ENCODE measurements at places on chromosomes 5 and 9.

DNA sequence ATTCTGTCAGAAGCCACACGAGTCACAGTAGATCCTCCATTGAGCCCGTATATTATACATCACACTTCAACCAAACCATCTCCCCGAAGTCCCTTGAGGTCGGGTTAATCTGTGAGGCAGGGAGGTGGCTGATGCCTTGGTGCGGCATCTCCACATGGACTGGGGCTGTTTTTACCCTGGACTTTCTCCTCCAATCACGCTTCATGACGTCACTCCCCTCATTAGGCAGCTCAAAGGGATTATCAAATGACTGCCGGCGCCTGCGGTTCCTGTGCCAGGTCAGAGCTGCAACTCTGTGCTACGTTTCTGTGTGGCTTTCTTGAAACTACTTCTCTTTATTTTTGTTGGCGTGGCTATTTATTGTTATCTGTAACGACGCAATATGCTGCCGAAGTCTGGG is 53.7 kb downstream of the TMOD1 start:
- no peak for DNase-seq

GRCh38 chr5:173864126-173865050 is 23.8 kb upstream of the CPEB4 start:
- DNase-seq = no peak

DNA sequence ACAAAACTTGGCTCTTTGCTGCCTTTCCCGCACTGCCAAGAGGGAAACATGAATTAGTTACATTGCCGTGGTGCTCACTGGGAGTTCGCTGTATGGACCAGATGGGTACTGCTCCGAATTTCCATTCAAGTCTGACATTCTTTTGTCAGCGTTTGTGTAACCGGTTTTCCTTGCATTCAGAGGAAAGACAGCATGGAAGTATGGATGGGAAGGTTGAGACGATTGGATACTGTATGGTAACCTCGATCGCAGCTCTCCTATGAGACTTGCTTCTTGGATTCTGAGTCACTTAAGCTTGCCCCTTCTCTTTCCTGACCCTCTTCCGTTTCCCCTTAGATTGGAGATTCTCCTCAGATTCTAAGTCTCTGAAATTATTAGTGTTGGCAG is 625 bp upstream of the UBLCP1 start:
- peak; percentile 10 for DNase-seq

- no peak for DNase-seq
Measured at GRCh38 chr5:2670940-2671339, 80.5 kb downstream of the IRX2 start.

- DNase-seq = no peak
Measured at GRCh38 chr5:10581867-10582511, 18.1 kb downstream of the ANKRD33B start.

- no peak for DNase-seq
Measured at GRCh38 chr9:86281593-86282076, 703 bp downstream of the ISCA1 start.

DNA sequence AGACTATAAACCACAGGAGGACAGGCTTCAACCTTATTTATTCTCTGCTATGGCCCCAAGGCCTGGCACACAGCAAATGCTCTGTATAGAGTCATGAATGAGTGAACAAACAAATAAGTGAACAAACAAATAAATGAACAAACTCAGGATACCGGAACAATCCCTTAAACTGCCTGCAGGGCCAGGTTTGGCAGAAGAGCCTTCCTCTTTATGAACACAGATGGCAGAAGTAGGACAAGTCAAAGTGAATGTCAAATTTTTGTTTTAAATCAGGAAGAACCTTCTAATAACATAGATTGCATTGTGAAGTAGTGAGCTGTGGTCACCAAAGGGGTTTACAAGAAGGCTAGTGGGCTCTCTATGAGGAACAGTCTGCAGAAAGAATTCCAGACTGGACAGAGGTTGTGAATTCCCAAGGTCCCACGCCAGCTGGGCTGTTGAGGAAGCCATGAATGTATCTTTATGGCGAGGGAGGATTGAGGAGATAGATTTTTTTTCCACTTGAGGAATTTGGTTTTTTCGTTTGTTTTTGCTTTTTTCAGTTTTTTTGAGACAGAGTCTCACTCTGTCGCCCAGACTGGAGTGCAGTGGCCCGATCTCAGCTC is 30.3 kb upstream of the STING1 start:
- DNase-seq = peak; percentile 7

DNA sequence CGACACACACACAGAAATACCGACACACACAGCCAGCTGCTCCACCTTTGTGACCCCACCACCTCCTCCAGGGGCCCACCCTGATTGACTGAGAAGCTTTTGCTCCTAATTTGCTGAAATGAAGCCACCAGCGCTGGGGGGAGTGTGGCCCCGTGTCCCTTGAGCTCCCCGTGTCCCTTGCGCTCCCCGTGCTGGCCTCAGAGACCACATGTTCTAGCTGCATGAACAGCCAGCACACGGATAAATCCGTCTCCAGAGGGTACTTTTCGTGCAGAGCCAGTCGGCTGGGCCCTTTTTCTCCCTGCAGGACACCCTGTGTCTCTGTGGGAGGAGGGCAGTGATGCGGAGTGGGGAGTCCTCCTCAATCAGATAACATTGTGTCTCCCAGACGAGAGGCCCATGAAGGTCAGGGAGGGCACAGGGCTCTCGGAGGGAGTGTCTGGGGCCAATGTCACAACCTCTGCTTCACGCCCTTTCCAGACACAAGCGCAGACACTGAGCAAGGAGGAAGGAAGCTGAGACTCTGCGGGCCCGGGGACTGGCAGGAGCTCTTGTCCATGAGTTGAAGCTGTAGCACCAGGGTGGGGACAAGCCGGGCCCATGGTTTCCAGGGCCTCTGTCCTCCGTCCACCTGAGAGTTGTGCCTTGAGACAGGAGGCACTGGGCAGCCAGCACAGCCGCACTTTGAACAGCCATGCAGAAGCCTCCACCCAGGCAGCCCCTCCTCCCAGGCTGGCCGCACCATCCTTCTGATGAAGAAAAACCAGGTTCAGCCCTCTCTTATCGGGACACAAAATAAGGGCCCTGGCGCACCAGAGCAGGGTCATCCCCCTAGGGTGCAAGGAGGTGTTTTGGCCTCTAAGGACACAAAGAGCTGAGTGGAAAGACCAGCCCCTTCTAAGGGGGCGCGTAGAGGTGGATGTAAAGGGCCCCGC is 36.4 kb upstream of the SLC6A19 start:
- DNase-seq = no peak

DNA sequence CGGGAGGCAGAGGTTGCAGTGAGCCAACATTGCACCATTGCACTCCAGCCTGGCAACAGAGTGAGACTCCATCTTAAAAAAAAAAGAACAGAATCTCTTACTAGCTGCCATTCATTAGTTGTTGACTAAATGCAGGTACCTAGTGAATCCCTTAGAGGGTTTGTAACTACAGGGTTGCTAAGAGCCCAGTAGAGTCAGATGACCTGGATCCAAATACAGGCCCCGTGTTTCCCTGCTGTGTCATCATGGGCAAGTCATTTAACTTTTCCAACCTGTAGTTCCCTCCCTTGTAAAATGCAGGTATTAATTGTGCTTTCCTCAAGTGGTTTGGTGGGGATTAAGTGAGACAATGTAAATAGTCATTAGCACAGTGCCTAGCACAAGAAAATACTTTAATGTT is 32.8 kb downstream of the PLAC8L1 start:
- DNase-seq = no peak

- no peak for DNase-seq
Measured at GRCh38 chr5:108380531-108381349, 1.2 kb downstream of the FBXL17 start.

DNA sequence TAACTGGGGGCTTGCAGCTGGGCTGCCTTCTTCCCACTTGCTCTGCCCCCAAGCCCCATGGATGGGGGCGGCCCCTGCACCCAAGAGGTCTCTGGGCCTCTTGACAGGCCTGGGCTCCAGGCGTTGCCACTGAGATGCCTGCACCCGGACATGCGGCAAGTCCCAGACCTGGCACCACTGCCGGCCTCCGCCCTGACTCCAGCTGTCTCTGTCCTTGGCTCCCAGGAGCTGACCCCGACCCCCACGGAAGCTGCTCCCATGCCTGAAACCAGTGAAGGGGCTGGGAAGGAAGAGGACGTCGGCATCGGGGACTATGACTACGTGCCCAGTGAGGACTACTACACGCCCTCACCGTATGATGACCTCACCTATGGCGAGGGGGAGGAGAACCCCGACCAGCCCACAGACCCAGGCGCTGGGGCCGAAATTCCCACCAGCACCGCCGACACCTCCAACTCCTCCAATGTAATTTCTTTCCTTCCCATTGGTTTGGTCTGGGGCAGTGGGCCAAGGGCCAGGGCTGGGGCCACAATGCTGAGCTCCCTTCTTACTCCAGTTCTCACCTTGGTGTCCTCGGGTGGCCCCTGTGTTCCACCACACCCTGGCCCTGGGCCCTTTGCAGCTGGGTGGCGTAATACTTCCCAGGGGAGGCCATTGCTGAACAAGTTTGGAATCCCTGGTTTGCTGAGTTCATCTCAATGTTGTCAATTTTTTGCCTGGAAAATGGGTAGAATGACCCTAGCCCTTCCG is 88.6 kb downstream of the COL5A1 start:
- DNase-seq = no peak

Measured in HFFc6 (cell line).